ENCODE measurements at places on chromosomes 1 and 21.
A peak's percentile ranks its signal among the peaks of the same experiment; 100 is the strongest.

DNA sequence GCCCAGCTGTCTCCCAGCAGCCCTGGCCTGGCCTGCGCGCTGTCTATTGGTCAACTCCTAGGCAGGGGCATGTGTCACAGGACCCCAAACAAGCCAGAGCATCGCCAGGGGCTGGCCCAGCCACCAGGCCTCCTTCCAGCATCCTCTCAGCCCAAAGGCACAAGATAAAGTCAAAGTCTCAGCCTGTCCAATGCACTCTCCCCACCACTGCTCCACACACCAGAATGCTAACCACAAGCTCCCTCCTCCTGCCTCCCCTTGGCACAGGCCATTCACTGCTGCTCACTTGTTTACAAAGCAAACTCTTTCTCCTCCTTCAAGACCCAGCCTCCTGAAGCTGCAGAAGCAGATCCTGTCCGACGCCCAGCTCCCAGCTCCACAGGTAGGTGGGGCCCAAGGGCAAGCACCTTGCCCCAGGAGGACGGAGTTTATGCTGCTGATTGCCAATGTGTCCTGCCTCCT is 133.4 kb downstream of the DMRTB1 start:
- DNase-seq = peak; percentile 36

- DNase-seq = no peak
Measured at GRCh38 chr1:200846398-200846797, 26.4 kb upstream of the GPR25 start.

DNA sequence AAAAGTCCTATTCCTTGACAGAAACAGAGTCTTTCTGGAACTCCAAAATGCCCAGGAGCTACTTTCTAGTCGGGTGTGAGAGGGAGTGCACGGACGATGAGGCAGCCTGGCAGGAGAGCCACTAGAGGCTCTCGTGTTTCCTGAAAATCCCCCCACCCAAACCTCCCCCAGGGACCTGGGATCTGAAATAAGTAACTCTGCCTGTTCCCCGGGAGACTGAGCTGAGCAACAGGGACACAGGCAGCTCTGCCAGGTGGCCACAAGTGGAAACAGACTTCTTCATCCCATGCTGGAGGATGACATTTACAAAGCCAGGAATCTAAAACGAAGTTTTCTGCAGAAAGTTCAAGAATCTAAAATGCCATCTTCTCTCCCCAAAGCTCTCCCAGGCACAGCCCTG is 77.1 kb downstream of the ITPKB start:
- DNase-seq = peak; percentile 14

GRCh38 chr1:19220991-19221390 is 10.9 kb upstream of the UBR4 start:
- no peak for DNase-seq

DNA sequence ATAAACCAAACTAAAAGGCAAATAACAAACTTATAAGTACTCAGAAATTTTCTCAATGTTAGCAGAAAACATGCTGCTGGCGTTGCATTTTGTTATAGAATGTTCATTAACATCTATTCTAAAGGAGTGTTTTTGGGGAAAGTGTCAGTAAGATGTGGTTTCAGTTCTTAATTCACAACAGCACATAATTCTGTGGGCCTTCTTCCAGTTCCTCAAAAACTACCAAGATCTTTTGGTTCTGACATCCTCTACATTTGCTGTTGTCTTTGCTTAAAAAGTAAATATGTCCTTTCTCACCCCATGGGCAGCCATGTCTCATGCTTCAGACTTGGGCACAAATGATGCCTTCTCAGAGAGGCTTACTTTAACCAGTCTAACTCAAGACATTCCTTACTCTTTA is 152.5 kb downstream of the CDC7 start:
- no peak for DNase-seq

DNA sequence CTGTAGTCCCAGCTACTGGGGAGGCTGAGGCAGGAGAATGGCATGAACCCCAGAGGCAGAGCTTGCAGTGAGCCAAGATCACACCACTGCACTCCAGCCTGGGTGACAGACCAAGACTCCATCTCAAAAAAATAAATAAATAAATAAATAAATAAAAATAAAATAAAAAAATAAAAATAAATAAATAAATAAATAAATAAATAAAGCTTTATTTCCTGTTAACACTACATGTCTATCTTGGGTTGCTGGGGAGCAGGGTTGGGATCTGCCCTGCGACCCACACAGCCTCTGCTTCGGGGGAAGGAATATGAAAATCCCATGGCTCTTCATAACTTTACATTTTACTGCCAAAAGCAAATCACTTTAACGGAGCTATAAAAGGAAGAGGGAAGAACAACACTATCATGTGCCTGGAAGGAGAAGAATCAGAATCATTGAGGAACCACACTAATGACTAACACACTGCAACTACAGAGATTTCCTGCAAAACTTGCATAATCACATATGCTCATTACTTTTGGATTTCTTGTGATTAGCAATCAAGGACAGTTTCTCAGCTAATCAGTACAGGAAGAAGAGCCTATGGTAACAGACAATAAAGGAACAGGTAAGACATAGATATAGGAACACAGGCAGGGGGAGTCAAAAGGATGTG is 72.8 kb upstream of the CD55 start:
- DNase-seq = peak; percentile 73

DNA sequence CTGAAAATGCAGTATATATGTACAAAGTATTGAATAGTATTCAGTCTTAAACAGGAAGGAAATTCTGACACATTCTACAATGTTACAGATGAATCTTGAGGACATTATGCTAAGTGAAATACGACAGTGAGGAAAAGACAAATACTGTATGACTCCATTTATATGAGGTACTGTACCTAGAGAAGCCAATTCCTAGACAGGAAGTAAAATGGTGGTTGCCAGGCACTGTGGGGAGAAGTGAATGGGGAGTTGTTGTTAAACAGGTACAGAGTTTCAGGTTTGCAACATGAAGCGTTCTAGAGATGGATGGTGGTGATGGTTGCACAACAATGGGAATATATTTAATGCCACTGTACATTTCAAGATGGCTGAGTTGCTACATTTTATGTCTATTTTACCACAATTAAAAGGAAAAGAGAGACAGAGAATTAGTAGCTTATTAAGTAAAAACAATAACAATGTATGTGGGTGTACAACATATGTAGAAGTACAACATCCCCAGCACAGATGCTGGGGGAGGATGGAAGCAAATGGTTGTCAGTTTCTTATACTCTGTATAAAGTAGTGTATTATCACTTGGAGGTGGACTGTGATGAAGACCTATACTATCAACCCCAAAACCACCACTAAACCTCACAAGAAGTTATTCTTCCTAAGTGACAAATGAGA is 3.9 kb upstream of the RAB4A start:
- no peak for DNase-seq

DNA sequence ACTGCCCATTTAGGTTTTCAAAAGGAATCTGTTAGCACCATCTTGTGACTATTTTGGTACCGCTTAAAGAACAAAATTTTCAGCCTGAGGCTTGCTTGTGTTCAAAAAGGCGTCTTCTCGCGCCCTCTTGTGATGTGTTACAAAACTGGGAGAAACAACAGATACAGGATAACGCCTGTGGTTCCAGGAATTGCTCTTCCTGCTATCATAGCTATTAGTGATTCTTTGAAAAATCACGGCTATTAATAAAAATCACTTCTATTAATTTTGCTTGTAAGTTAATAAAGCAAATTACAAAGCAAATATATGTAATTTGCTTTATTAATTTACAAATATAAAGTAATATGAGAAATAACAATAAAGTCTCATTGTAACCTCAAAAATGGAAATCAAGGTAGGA is 82.2 kb upstream of the ABCD3 start:
- DNase-seq = peak; percentile 93

GRCh38 chr1:53567450-53567849 is 108.3 kb downstream of the DMRTB1 start:
- DNase-seq = no peak

- peak; percentile 100 for DNase-seq
Measured at GRCh38 chr1:244048256-244049161, 2.6 kb upstream of the ZBTB18 start.

GRCh38 chr1:25810341-25811299 is 9.1 kb upstream of the MTFR1L start:
- DNase-seq = peak; percentile 53

DNA sequence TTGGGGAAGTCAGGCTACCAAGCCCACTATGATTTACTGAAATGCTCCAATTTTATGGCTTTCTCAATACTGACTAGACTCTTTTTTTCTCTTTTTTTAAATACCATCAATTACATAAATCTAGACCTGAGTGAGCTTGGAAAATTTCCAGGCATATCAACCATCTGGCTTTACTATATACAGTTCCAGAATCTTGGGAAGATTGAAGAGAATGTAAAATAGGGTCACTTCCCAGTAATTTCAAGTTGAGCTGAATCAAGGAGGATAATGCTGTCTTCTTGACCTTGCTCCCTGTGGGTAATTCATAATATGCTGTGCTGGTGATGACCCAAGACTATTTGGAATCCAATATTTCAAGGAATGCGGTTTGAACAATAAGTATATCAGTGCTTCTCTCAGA is 108.1 kb downstream of the MAP3K21 start:
- no peak for DNase-seq

DNA sequence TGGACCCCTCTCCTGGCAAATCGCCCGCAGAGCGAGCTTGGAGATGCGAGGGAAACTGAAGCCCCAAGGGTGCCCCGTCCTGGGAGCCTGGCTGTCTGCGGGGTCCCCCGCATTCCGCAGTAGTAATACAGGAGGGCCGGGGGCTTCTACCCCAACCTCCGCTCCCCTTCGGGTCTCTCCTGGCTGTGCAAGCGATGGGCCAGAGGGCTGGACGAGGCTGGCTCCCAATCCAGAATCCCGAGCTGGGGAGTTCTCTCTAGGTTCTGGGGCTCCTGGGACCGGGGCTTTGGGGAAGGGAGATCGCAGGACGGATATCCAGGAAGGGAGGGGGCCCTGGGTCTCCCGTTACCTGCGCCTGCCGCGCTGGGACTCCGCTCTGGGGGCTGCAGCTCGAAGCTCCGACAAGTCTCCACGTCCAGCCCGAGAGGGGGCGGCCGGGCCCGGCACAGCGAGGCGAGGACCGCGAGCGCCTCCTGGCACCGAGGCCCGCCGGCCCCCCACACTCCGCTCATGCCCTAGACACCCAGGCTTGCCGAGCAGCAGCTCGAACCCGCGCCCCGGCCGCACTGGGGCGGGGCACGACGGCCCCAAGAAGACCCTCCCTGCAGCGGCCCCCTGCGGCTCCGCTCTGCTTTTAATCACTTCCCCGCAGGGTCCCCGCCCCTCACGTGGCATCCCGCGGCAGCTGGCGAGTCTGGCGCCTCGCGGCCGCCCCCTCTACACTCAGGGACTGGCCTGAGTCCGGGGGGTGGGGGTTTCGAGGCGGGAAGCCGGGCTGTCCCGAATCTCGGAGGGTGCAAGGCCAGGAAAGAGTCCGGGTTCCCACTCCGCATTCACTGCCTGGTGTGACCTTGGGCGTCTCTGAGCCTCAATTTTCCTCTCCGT is at the start of gene SYT6:
SYT6 (minus strand) TSS at position 609 of the 885 bp plus-strand sequence; CDS start at position 512, 97 bp downstream.
- no peak for DNase-seq

DNA sequence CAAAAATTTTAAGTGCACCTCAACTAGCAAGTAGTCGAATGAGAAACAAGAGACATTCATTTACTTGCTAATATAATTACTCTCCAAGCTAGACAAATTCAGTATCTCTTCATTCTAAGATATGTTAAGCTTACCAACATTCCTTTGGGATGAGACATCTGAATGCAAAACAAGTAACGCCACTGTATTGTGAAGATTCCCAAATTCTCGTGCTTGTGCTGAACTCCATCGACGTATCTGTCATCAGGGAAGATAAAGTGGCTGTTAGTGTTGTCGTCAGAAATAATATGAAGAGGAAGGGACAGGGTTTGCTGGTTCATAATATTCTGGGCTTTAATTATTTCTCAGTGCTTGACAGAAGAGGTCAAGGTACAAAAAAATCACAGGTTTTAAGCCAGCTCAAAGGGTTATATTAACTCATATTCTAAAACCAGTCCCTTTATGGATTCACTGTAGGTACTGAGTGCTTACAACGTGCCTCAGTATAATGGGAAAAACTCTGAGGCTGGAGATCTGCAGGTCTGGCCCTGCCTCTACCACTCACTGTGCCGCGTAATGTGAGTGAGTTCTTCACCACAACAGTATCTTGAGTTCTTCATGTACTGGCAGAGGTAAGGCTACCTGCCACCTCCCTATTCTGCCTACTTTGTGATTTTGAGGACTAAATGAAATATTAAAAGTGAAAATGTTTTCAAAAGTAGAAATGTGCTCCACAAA is 42.0 kb downstream of the PCSK9 start:
- peak; percentile 63 for DNase-seq

GRCh38 chr21:16302851-16303282 is 573.1 kb downstream of the USP25 start:
- no peak for DNase-seq

DNA sequence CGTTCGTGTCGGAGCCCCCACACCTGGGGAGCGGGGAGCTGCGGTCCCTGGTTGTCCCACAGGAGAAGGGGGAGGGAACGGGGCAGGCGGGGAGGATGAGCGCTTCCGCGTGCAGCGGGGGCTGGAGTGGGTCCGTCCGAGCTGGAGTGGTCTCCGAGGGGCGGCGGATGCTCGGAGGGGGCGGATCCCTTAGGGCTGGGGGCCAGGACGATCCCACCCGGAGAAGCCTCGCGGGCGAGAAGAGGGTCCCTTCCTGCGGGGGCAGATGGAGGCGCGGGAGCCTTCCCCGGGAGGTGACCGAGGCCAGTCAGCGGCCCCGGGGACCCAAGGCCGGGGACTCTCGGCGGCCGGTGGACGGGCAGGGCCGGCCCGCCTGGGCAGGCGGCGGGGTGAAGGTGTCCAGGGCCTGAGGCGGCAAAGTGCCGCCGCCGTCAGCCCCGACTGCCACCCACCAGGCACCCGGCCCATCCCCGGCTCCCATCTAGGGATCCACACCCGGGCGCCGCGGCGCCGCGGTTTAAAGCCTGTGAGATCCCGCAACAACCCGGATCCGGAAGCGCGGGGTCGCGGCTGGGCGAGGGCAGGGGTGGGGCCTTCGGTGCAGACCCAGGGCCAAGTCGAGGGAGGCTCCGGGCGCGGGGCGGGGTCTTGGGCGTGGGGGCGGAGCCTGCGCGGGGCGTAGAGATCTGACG is 5.3 kb upstream of the CCDC27 start:
- peak; percentile 80 for DNase-seq

DNA sequence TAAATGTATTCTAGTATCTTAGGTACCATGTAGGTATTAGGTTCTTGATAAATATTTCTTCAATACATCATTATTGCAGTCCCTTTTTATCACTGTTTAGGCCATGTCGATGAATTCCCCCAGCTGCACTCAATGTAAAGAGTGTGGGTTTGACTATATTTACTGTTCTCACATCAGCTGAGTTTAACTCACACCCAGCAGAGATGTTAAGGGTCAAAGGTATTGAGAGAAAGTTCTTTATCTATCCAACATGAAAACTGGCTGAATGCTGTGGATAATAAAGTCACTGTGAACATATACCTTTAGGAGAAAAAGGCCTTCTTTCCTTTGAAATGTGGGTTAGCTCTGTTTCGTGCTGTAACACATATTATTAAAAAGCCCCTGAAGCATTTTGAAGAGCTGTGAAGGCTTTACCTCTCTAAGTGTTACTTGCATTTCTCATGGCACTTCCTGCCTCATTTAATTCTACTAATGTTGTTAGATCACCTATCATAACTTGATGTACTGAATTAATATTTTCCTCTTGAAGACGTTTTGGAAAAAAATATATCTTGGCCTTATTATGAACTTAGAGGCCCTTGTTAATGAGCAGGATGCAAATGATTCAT is 19.1 kb upstream of the LYST start:
- DNase-seq = no peak
